ENCODE measurements at places on chromosomes 7 and 10.

GRCh38 chr7:24026351-24026750 lies 257.6 kb upstream of the NPY start:
- no peak for DNase-seq

GRCh38 chr7:8591289-8591688 lies 157.9 kb downstream of the NXPH1 start:
- DNase-seq: no peak

- no peak for DNase-seq
Observed at GRCh38 chr10:58776568-58777318, 264.1 kb downstream of the BICC1 start.

DNA sequence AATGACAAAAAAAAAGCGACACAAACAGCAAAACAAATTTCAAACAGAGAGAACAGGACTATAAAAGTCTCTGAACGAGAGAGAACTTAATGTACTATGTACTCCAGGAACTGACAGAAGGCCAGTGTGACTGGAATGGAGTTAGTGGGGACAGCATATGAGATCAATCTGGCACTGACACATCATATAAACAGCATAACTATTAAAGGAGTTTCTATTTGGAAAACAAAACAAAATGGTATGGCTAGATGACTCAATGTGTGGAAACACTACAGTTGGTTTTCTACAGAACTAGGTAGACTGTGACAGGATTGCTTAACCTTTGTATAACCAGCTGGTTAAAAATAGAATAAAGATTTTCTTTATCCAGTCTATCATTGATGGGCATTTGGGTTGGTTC lies 232.9 kb upstream of the KAT6B start:
- no peak for DNase-seq

DNA sequence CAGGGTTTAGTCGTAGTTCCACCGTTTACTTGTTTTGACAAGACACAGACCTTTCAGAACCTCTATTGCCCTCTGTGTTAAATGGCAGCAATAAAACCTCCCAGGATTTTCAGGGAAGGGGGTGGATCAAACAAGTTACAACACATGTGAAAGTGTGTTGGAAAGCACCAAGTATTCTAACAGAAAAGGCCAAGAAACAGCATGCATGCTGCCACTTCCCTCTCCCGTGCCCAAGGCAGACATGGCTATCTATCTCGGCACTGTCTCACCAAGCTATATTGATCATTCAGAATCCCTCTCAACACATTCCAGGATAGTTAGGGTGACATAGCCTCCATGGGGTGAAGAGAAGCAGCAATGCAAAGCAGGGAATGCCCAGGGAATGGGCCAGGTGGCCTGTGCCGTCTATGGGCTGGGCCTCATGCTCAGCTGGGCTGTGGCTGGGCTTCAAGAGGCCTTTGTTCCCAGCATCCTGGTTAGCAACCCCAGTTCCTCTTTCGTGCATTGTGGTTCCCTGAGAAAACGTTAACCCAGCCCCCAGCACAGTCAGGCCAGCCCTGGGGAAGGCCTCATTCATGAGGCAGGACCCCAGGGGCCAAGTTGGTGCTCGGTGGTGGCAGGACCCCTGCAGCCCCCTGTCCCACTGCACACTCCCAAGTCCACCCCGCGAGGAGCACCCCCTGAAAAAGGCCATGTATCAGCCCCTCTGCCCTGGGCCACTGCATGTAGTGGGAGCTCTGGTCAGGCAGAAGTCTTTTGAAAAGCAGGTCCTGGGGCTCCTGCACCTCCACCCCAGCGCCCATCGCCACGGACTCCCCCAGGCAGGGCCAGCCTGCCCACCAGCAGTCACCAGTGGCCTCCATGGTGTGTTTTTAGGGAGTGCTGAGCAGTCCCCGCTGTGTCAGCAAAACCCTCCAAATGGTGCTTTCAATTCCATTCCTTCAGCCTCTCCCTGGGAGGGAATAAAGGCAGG lies 25.5 kb downstream of the VSIR start:
- no peak for DNase-seq

- no peak for DNase-seq
Observed at GRCh38 chr7:14858866-14859265, 43.7 kb downstream of the DGKB start.

DNA sequence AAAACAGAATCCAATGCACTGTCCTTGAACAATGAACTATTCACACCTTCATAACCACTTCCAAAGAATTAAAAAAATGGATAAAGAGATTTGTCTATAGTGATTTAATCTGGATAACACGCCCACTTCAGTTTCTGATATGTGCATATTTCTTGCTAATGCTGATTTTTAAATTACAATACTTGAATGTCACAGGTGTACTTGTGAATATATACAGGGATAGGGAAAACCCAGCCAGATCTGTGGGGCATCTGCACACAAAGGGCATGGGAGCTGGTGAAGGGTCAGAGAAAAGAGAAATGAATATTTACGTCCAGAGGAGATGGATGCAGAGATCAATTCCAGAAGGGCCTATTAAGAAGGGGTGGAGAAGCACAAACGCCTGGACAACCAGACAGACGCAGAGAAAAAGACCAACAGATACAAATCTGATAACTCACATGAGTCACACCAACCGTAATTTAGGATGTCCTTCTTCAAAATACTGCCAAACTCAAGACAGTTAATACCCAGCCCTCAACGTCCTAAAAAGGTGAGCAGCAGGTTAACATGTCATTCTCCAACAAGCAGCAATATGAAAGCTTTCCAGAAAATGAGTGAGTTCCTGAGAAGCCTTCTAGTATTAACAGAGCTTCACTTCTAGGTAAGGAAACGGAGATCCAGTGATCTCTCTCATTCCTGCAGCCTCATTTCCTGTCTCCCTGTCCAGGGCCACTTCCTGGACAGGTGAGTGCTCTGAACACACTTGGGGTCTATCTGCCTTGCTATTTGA lies 41.9 kb downstream of the PIP4K2A start:
- DNase-seq: no peak

GRCh38 chr10:109203646-109204353 lies 719.5 kb downstream of the XPNPEP1 start:
- DNase-seq: no peak

DNA sequence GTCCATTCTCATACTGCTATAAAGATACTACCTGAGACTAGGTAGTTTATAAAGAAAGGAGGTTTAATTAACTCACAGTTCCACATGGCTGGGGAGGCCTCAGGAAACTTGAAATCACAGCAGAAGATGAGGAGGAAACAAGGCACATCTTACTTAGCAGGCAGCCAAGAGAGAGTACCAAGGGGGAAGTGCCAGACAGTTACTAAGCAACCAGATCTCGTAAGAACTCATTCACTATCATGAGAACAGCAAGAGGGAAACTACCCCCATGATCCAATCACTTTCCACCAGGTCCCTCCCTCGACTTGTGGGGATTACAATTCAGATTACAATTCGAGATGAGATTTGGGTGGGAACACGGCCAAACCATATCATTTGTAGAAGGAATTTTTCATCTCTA lies 36.3 kb downstream of the NHLRC2 start:
- no peak for DNase-seq

GRCh38 chr7:142959202-142959601 lies 3.0 kb downstream of the KEL start:
- DNase-seq: no peak

- no peak for DNase-seq
Observed at GRCh38 chr10:125002423-125003145, 60.7 kb downstream of the ZRANB1 start.

GRCh38 chr7:97167176-97167575 lies 49.7 kb downstream of the SDHAF3 start:
- DNase-seq: no peak

DNA sequence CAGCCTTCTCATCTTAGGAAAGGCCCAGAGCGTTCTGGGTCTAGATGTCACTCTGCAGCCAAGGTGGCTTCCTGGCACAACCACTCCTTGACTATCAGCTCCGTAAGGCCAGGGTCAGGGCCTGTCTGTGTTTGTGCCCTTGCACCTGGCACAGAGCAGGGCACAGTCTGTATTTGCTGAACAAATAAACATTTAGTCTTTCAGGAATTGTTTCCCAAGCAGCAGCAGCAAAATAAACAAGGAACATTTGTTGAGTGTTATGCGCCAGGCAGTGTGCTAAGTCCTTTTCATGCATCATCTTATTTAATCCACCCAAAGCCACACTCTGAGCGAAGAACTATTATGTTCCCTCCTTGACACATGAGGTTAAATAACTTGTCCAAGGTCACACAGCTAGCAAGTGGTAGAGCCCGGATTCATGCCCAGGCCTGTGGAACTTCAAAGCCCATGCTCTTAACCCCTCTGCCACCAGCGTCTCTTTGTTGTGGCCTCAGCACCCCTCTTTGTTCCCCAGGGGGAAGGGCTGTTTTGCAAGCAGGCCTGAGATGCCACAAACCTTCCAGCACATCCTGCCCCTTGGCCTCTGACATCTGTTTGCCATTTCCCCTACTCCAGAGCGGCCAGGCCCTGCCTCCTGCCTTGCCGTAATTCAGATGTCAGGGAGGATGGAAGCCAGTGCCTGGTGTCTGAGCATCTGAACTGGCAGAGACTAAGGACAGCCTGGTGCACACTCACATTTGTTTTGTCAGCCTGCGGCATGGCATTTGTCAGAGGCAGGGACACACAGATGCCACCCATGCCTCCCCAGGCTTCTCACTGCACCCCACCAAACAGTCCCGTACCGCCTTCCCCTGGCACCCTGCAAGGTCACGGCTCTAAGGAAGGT lies 325.8 kb upstream of the ZMIZ1 start:
- peak; percentile 91 for DNase-seq

DNA sequence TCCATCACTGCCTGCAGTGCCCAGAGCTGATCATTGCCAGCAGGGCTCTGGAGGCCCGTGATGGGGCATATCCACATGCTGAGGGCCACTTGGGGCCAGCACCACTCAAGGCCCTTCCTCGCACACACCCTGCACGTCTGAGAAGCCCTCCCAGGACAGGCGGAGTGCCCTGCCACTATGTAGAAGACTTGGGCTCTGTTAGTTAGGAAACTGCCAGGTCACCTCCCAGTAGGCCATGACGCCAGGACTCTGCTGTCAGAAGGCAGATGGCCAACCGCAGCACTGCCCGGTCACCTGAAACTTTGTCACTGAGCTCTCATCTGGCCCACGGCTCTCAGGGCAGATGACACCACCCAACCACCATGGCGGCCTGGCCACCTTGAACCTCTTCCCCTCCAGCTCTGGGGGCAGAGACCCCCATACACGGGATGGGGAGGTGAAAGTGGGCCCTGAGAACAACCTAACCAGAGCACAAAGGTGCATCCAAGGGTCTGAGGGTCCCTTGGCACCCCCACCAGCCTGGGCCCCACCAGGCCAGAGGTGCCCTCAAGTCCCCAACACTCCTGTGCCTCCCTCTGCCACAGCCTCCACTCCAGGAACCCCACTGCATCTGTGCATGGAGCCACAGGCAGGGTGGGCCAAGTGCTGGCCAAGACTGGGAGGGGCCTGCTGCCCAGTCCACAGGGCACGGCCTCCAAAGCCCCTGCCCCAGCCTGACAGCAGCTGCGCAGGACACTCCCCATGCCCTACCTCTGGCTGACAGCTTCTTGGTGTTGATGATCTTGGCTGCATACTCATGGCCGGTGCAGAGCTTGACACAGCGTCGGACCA lies 41.8 kb downstream of the CAMK2B start:
- no peak for DNase-seq

DNA sequence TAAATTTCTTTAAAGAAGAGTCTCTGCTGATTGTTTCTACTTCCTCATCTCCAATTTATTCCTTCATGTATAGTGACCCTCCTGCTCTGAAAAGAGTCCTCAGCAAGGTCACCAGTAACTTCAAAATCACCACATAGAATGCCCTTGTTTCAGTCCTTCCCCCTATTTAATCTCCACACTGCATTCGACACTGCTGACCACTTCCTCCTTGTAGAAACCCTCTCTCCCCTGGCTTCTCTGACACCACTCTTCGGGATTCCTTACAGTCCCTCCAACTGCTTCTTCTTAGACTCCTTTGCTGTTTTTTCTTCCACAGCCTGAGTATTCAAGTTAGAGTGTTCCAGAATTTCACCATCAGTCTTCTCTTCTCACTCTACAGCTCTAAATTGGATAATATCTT lies 89.5 kb downstream of the VPS41 start:
- DNase-seq: no peak

GRCh38 chr7:91892821-91893340 lies 12.4 kb upstream of the MTERF1 start:
- no peak for DNase-seq

DNA sequence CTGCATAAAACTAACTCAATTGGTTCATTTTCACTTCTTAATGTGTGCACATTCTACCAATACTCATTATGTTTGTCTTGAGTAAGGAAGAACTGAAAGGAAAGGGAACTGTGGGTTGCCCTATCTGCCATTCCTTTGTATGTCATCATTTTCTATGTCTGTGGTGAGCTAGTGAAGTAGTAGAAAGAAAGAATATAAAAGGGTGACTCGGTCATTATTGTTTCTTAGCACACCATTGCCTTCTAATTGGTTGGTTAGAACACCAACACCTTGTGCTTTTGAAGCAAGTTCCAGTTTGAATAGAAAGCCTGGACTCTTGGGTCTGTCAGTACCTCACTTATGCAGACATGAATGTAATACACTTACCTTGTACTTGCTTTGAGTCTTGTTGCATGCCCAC lies 64.3 kb upstream of the MDFIC start:
- DNase-seq: no peak

- peak; percentile 41 for DNase-seq
Observed at GRCh38 chr7:107201795-107202450, 33.1 kb downstream of the HBP1 start.

DNA sequence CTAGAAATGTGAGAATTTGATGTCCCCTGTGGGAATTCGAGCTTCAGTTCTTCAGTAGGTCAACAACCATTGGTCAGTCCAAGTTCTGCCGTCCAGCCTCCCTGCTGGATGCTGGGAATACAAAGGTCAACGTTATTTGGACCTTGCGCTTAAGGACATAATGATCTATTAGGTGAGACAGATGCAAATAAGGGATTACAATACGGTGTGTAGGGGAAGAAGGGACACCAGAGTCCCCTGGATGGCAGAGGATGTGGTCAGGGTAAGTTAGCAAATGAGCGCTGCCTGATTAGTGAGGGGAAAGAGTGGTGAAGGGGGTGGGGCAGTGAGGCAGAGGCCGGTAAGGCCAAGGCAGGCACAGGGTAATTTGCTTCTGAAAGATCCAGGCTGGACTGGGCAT lies 16.2 kb downstream of the CCNY start:
- DNase-seq: no peak
